ENCODE measurements at places on chromosomes 3 and 15.

- DNase-seq: no peak
Observed at GRCh38 chr3:40768536-40768935, 243.8 kb downstream of the ZNF621 start.

- no peak for DNase-seq
Observed at GRCh38 chr3:53534216-53534615, 39.8 kb downstream of the CACNA1D start.

DNA sequence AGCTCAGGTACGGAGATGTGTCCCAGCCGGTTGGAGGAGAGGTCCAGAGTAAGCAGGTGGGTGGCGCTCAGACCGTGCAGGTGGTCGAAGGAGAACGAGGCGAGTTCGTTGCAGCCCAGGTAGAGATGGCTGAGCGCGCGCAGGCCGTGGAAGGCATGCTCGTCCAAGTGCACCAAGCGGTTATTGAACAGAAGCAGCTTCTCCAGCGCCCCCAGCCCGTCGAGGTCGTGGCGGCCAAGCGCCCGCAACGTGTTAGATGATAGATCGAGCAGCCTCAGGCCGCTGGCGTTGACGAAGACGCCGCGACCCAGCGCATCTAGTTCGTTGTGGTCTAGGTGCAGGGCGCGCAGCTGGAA is 648 bp downstream of the AMIGO3 start:
- DNase-seq: no peak

- DNase-seq: no peak
Observed at GRCh38 chr3:58518291-58518789, 18.6 kb downstream of the ACOX2 start.

- no peak for DNase-seq
Observed at GRCh38 chr3:60798456-60798855, 452.8 kb downstream of the FHIT start.

- DNase-seq: no peak
Observed at GRCh38 chr15:85742186-85742821, 52.4 kb downstream of the KLHL25 start.

- DNase-seq: no peak
Observed at GRCh38 chr3:45881078-45882022, 5.0 kb upstream of the CCR9 start.

DNA sequence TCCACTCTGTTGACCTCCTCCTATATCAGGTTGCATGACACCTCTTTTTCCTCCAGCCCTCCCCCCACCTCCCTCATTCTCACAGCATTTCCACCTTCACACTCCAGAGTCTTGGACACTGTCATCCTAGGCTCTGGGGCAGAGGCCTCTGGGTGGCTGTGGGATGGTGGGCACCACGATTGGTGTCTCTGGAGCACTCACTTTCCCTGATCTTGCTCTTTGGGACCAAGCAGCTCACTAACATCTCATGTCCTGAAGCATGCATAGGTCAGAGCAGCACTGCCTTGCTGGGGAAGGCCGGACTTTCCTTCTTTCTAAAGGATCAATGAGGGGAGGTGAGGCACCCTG is 14.9 kb downstream of the ZBTB47 start:
- no peak for DNase-seq

GRCh38 chr15:74545776-74546656 is 5.0 kb downstream of the ARID3B start:
- peak; percentile 98 for DNase-seq

DNA sequence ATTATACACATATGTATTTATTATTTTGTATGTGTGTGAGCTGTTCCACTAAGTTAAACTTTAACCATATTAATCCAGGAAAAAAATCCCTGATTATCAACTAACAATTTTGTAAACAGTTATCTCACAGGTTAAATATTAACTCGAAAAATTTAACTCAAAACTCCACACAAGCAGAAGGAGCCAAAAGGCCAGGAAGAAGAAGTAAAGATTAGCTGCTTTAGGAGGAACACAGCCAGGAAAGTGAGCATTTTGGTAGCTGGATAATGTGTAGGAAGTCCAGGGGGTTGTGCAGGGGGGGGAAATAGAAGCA is 425.0 kb downstream of the TIGIT start:
- DNase-seq: no peak

- no peak for DNase-seq
Observed at GRCh38 chr3:76969996-76970615, 69.8 kb upstream of the ROBO2 start.

DNA sequence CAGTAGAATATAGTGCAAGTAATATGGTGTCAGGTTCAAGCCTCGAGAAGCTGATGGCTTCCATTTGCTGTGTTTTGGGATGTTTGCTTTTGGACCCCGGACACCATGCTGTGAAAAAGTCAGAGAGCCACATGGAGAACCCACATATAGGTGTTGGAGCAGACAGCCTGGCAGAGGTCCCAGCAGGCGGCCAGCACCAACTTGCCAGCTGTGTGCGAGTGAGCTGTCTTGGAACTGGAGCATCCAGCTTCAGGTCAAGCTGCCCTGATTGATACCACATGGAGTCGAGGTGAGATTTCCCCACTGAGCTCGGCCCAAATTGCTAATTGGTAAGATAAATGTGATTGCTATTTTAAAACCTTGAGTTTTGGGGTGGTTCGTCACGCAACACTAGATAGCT is 185.7 kb upstream of the TBL1XR1 start:
- no peak for DNase-seq

GRCh38 chr3:37297459-37297858 is 123.1 kb upstream of the LRRFIP2 start:
- DNase-seq: no peak

Measured in right lung (tissue), 10 donors.